ENCODE measurements at places on chromosomes 7 and 10.

DNA sequence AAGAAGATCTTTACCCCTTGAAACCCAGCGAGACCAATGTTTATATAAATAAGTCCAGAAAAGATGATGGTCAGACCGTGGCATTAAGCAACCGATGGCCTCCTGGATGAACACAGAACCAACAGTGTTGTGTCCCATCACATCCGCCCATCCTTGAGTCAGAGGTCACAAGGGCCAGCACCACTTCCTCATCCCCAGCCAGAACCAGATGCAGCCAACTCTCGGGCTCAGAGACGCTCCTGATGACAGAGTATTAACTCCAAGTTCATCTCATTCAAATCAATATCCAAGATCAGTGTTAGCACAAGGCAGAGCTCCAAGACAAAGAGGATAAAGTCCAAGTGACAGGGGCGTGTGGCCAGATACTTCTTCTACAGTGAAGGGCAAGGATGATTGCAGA is 63.5 kb downstream of the FAM53B start:
- DNase-seq: no peak

GRCh38 chr10:44384601-44385025 is 284 bp downstream of the CXCL12 start:
- DNase-seq: no peak

DNA sequence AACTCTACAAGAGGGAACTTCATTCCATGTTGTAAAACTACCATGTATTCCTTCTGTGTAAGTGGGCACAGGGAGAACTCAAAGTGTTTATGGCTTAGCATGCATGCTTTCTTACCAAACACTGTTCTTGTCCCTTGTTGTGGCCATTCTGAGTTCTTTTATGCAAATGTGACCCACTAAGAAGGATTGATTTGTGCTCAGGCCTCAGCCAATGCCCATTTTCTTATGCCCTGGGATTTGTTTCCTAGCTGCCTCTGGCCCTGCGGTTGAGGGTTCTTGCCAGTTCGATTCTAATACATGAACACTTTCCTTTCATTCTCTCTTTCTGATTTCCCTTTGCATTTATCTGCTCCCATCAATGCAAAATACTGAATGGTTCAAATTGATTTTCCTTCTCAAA is 316.7 kb downstream of the NRG3 start:
- DNase-seq: no peak

GRCh38 chr7:11584406-11585031 is 247.5 kb downstream of the THSD7A start:
- DNase-seq: no peak
